ENCODE measurements at places on chromosomes 2 and 18.

DNA sequence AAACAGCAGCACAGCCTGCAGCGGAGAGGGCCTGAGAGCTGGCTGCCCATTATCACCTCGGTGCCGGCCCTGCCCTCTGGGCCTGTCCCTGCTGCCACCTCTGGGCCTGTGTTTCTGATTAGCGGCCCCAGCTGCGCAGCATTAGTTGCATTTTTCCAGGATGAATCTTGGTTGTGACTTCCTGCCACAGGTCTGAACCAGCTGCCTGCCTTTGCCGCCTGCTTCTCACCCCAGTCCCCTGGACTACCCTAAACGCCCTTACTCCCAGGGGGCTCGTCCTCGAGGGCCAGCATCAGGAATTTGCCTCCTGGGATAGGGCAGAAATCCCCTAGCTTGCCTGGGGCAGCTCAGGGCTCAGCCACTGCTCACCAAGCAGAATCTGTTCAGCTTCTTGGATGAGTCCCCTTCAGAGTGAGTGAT, 342.8 kb downstream of the DYSF start:
- no peak for DNase-seq

DNA sequence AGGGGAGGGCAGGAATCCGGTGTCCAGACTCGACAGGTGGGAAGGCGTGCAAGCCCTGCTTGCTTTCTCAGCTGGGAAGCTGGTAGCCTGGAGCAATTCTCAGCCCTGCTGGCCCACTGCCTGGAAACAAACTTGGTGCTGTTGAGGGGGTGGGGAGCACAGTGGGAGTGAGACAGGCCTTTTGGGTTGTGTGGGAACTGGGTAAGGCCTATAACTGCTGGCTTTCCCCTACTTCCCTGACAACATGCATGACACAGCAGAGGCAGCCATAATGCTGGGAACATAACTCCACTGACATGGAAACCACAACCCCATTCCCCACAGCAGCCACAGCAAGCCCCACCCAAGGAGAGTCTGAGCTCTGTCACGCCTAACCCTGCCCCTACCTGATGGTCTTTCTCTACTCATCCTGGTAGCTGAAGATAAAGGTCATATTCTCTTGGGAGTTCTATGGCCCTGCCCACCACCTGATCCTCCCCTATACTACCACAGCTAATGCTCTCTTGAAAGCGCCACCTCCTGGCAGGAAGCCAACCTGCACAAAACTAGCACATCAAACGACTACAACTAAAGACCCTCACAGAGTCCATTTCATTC, 122.9 kb upstream of the ACVR1C start:
- no peak for DNase-seq

GRCh38 chr2:159155320-159155719, 131.2 kb downstream of the WDSUB1 start:
- no peak for DNase-seq

GRCh38 chr18:732371-732770, 19.9 kb upstream of the ENOSF1 start:
- DNase-seq = no peak

DNA sequence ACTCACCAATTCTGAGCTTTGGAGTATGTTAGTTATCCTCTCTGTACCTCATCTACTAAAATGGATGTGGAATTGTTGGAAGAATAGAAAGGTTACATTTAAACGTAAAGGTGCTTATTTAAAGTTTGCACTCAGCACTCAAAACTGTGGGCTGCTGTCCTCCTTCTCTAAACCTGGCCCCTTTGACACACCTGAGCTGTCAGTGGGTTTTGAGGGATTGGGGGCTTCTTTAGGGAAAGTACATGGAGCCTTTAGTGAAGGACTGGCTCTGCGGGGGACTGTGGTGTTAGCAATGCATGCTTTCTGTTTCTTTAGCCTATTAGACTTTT, 47.2 kb downstream of the TET3 start:
- DNase-seq = no peak

DNA sequence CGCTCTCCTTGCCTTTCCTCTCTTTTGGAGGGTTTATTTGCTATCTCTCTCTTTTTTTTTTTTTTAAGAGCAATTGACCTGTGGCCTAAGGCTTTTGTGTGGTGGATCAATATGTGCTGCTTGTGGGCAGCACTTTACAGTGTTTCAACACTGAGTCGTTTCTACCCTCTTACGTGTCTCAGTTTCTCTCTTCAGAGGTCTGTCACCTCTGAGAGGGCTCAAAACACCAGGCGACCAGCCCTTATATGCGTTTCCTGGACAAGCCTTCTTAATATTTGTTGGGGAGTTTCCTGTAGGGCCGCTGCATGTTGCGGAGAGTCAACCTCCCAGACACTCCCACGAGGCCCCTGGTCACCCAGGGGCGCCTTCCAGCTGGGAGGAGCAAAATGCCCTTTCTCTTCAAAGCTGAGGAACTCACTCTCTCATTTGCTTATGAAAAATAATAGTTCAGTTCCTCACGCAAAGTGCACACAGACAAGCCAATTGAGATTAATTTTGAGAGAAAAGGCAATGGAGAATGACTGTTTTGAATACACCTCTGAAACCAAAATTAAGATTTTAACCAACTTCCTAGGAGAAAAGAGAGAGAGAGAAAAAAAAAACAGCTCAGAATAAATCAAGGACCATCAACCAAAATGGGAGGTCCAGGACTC, 96.3 kb upstream of the B3GNT2 start:
- no peak for DNase-seq

DNA sequence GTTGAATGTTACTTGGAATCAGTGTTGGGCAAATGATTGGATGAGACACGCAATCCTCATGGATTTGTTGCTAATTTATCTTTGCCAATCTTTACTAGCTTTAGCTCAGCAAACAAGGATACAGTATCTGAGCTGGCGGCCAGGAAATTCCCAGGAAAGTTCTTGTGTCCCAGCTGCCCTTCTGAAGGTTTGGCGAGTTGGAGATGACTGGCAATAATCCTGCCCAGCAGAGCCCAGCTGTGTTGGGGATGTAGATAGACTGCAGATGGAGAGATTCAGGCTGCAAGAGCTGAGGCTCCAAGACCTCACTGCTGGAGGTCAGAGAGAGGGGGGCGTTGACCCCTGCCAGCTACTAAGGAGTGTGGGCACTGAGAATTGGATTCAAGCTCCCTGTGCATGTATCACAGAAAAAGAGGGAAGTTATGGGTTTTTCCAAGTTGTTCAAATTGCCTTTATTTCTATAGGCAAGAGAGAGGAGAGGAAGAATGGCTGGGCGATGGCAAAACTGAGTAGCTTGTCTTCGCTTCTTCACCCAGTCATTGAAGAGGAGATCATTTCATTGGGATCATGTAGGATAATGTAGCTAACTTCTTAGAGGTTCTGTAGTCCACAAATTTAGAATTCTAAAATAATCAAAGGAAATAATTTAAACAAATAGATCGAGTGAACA, 506.8 kb upstream of the LRATD1 start:
- no peak for DNase-seq

DNA sequence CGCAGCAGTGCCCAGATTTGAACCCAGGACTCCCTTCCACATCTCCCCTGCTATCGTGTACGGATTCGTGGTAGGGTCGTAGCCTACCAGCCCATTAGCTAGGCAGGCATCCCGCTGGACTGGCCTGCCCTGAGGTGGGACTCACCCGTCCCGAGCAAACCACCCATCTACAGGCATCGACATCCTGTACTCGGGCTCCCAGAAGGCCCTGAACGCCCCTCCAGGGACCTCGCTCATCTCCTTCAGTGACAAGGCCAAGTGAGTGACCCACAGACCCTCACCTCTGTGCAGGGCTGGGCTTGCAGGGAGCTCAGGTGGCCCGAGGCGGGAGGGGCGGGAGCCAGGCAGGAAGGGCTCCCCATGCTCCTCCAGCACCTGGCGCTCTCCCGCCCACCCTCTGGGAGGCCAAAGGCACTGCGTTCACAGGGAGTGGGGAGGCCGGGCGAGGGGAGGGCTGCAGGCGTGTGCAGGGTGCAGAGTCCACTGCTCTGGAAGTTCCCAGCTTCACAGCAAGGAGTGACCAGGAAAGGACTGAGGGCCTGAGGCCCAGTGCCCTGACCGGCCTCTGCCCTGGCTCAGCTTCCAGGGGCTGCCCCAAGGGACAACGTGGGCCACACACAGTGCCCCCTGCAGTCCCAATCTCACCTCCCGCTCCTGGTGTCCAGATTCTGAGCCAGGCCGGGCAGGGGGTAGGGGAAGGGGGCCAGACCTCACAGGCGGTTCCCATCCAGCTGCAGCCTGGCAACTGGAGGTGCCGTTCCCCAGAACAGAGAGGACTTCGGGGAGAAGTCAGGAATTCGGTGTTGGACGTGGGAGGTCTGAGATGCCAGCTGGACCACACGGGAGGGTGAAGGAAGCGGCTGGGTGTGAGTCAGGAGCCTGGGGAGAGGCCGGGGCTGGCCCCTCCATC, 5.4 kb downstream of the AGXT start:
- DNase-seq = no peak

DNA sequence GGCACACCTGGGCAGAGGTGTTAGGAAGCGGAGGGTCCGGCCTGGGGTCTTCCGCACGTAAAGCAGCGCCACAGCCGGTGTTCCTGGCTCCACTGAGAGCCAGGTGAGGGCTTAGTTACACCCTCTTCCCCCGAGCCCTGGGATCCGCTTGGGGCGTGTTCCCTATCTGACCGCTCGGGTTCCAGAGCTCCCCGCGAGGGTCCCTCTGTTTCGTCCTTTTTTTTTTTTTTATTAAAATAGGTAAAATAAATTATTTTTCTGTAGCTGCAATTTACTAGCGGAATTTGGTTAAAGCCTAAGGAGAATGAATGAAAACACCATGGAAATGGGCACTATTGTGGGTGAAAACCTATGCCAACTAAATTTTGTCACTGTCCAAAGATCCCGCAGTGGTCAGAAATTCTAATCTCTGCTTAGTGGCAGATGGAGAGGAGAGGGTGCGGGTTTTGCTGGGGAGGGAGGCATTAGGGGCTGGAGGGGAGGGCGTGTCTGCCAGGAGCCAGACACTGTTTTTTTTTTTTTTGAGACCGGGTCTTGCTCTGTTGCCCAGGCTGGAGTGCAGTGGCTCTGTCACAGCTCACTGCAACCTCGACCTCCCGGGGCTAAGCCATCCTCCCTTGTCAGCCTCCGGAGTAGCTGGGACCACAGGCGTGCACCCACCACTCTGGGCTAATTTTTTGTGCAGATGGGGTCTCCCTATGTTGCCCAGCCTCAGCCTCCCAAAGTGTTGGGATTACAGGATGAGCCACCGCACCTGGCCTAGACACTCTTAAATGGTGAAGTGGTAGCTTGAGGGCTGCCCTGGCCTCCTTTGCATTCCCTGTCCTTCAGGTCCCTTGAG, 834 bp downstream of the PDCL3 start:
- DNase-seq = peak; percentile 28

GRCh38 chr18:61845197-61845596, 47.6 kb downstream of the RNF152 start:
- DNase-seq = no peak

GRCh38 chr2:98412751-98413458, 31.8 kb upstream of the INPP4A start:
- DNase-seq = peak; percentile 68

- no peak for DNase-seq
Observed at GRCh38 chr18:44197832-44198611, 482.7 kb upstream of the SETBP1 start.

DNA sequence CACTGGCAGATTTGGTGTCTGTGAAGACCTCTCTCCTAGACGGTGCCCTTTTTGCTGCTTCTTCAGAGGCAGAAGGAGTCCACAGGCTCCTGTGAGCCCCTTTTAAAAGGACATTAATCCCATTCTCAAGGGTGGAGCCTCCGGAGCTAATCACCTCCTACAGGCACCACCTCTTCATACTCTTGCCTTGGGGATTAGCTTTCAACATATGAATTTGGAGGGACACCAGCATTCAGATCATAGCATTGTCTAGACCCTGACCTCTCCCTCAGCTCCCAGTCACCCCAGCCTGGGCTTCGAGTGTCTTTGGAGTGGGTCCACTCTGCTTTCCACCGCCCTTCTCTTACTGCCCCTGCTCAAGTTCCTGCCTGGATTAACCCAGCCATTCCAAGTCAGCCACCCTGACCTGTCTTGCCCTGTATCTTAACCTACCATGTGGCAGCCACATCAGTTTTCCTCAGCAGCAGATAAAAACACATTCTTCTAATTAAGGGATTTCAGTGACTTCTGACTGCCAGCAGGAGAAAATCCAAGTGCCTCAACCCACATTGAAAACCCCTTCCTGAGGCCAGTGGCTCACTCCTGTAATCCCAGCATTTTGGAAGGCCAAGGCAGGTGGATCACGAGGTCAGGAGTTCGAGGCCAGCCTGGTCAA, 6.1 kb upstream of the NCL start:
- DNase-seq = no peak

DNA sequence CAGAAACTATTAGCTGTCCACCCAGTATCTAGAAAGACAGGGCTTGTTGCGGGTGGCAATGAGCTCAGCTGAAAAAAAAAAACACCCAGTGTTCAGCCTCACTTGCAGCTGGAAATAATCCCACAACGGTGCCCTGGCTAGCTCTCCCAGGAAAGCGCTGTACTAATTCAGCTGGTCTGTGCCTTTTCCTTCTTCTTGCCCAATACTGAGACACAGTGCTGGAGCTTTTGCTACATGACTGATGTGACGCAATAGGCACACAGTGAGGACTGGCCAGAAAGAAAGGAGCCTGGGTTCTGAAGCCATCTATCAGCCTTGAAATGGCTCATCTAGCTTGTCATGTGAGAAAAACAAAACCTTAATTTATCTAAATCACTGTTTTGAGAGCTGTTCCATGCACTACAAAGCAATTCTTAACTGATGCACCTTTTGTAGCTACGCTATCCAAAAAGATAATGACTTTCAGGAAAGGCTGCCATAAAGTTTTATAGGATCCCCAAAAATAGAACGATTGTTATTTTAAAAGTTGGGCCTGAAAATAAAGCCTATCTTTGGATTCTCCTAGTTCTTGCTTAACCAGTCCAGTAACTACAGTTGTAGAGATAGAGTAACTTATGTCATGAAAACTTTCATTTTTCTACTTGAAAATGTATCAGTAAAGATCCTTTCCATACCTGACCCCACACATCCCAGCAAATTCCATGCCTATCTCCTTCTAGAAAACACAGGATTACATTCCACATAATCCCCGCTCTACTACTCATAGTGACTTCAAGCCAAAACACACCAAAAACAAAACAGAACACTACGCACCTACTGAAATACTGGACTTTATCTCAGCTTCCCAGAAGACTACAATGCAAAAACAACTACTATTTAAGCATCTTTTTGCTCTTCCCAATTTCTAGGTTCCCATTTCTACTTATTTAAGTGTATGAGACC, 15.9 kb downstream of the KIDINS220 start:
- DNase-seq = no peak

GRCh38 chr2:20465716-20466394, 19.0 kb downstream of the RHOB start:
- DNase-seq = no peak

DNA sequence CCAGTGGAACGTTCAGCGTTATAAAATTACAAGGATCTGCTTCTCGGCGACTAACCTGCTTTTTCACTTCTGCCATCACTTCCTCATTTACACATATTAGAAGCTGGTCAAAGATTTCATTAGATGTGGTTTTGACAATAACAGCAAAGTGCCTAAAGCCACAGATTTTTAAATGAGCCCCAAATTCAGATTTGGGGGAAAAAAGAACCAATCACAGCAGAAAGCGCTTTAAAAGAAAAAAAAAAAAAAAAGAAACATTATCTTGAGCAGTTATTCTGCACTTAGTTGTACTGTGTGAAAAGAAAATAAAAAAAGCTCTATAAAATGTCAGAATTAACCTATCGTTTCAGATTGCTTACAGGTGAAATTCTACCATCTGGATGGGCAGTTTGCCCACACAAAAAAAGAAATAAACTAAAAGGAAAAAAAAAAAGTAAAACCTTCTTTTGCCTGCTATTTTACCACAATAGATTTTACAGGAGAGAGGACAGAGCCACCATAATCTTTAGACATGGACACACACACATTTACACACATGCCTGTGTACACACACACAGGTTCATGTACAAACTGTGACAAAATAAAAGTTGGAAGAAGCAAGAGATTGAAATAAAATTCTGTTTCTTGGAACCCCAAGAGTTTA, 167.2 kb downstream of the TCF4 start:
- no peak for DNase-seq

All from cerebellum (tissue), 4 donors.